Activated T-cell treated with anti-CD3 and anti-CD28 coated beads, Interleukin-2, amount 50 U/mL, for 48 hours (primary cell): ENCODE measurements at places on chromosomes 7 and 10.

- no peak for DNase-seq
Measured at GRCh38 chr7:154865984-154866685, 136.8 kb downstream of the PAXIP1 start.

GRCh38 chr10:69726850-69727249, 74.9 kb upstream of the COL13A1 start:
- DNase-seq = no peak

DNA sequence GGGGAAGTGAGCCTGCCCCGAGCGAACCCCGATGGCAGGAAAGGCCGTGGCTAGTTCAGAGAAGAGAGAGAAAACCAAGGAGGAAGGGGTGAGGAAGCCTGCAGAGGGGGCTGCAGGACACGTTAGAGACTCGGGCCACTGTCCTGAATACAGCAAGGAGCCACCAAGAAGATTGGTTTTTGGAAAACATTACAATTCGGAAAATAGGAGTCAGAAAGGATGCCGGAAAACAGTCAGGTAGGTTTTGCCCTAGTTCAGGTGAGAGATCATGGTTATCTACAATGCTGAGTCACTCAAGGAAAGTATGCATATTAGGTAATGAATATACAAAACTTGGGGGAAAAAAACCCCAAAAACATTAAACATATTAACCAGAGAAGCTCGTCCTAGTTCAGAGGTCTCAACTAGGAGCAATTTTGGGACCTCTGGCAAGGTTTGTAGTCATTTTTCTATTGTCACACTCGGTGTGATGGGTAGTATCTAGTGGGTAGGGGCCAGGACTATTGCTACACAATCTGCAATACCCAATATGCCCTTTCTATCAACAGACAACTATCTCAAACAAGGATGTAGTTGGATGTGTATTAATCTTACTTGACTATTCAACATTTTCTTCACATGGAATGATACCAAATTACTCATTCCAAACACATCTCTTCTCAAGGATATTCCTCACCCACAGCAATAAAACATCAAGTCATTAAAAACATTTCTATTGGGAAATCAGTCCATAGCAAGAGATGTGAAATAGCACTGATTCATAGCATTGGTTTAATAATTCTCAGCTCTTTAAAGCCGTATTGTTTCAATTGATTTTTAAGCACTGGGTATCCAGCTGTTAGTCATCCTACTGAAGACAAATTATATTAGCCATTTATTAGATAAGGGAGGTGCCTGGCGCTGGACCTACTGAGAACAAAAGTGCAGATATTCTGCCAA, 74.4 kb upstream of the RSU1 start:
- peak; percentile 65 for DNase-seq

GRCh38 chr7:31890198-31890597, 180.0 kb downstream of the PDE1C start:
- no peak for DNase-seq
